Skin of body (tissue), 3 donors: ENCODE measurements at places on chromosomes 12 and 14.

DNA sequence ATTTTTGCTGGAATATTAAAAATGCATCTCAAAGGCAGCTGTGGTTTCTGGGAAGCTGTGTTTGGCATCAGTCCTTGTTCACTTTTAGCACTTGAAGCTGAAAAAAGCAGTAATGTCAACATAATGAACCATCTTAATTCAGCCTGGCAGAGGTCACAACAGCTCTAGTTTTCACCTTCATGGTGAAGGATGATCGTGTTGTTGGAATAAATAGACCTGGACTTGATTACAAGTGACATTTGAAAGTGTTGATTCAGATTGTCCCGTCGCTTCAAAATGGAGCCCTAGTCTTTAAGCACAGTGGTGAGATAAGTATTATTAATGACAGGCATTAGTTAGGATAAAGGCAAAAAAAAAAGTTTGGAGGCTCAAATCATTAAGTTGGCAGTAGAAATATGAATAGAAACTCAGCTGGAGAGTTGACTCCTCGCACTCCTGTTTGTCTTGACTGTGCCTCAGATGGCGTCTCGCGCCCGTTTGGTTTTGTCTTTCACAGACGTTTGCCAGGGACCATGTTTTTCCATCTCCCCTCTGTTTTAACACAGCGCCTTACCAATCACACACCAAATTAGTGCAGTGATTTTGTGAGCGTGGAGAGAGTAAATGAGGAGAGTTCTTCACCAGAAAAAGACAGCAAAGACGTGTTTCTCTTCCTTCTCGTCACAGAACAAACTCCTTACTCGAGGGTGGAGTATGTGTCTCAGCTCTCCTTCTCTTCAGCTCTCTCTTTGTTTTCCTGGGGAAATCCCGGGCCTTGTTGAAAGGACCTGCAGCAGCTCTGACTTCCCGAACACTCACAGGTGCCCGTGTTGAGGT is 53.4 kb upstream of the MMP17 start:
- no peak for DNase-seq

GRCh38 chr14:100539003-100539660 is 48.1 kb downstream of the BEGAIN start:
- DNase-seq = no peak

GRCh38 chr14:98946940-98947339 is 325.1 kb downstream of the BCL11B start:
- DNase-seq = peak; percentile 74

GRCh38 chr12:272942-273341 is 10.3 kb upstream of the SLC6A13 start:
- no peak for DNase-seq

- DNase-seq = no peak
These were observed 69.9 kb upstream of the C14orf180 start for GRCh38 chr14:104509673-104510072.

GRCh38 chr14:79855789-79856188 is 355.5 kb downstream of the DIO2 start:
- no peak for DNase-seq

GRCh38 chr14:68816943-68817430 is 24.1 kb upstream of the ZFP36L1 start:
- DNase-seq = no peak
